Posterior cingulate gyrus (tissue), 11 donors: ENCODE measurements at places on chromosomes 3 and 15.

DNA sequence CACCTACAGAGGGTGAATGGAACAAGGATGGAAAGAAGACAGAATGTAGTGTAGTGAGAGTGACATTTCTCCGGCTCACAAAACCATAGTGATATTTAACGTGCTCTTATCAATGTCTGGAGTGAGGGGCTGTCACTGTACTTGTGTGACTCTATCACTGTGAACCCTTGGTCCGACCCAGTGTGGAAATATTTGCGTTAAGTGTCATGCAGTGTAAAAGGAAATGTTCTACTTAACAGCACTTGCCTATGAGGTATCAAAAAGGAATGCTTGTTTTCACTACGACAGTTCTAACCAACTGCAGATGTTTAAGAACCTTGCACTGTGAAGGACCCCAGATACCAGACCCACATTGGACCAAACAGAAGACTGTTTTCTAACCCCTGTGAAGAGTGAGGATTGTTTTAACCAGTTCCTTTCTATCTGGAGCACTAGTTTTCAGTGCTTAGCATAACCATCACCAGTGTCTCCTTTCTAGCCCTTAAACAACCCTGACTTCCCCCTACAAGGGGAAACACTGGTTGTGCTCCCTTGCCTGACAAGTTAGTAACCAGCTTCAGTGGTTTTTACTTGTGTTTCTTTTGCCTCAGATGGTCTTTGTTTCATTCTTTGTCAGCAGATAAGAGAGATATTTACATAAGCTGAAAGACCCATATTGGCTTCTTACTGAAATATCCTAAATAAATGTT lies 144.7 kb upstream of the ABHD17C start:
- no peak for DNase-seq

DNA sequence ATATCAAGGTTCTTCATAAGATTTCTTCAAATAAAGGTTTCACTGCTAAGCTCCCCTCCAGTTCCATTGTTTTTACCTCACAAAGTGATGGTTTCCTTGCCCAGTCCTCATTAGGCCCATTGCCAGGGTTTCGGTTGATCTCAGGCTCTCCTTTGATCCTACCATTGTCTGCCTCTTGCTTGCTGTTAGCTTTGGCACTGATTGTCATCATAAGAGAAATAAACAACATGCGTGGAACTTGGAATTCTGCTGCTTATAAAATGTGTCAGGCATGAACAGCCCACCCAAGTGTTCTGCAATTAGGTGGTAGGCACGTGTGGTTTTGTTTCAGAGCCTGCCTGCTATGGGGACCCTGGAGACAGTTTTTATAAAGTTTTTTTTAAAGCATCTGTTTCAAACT lies 107.6 kb upstream of the BFSP2 start:
- no peak for DNase-seq

GRCh38 chr15:93341164-93341563 lies 252.2 kb upstream of the RGMA start:
- DNase-seq, result no peak

- no peak for DNase-seq
Measured at GRCh38 chr3:107942244-107942643, 148.6 kb downstream of the CD47 start.

GRCh38 chr15:61390138-61390537 lies 161.0 kb upstream of the RORA start:
- DNase-seq, result no peak

GRCh38 chr3:97990624-97991292 lies 18.5 kb upstream of the RIOX2 start:
- no peak for DNase-seq

GRCh38 chr3:12561397-12561796 lies 4.5 kb downstream of the MKRN2 start:
- no peak for DNase-seq

DNA sequence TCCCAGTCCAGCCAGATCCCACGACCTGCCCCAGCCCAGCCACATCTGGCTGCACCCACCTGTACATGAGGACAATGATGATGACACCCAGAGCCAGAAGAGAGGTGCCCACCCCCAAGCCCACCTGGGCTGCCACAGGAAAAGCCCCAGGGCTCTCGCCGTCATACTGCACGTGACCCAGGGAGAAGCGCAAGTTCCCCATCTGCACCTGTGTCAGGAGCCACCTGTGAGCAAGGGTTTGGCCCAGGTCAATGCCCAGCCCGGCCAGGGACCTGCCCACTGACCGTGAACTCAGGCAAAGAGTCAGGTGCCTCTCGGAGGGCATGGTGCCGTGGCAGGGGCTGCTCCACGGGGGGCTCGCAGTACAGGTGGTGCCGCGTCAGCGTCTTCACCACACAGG lies 16.3 kb downstream of the PLXNB1 start:
- DNase-seq, result no peak

- no peak for DNase-seq
Measured at GRCh38 chr3:141441381-141442364, 45.2 kb upstream of the RASA2 start.

DNA sequence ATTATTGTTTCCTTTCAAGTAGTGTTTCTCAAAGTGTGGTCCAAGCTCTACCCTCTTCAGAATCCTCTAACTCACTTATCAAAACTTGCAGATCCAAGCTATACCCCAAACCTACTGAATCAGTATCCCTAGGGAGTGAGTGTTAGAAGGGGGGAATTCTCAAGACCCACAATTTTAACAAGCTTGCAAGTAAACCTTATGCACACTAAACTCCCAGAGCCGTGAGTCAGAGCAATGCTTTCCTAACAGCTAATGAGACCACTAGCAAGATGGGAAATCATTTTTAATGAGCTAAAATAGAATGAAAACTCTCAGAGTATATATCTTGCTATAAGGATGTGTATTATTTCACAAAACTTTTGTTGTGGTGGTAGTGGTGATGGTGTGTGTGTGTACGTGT lies 41.1 kb upstream of the SRGAP3 start:
- no peak for DNase-seq

DNA sequence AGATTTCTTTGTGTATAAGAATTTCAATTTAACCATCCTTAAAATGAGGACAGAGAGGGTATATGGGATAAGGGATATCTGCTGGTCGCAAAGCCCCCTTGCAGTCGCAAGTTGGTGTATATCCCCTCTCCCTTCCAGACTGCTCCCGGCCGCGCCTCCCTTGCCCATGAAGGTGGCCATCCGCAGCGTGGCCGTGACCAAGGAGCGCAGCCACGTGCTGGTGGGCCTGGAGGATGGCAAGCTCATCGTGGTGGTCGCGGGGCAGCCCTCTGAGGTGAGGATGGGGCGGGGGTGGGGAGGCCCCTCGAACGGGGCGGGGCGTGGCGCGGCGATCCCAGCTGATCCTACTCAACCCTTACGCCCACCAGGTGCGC lies 29.4 kb downstream of the NBEAL2 start:
- DNase-seq, result no peak

DNA sequence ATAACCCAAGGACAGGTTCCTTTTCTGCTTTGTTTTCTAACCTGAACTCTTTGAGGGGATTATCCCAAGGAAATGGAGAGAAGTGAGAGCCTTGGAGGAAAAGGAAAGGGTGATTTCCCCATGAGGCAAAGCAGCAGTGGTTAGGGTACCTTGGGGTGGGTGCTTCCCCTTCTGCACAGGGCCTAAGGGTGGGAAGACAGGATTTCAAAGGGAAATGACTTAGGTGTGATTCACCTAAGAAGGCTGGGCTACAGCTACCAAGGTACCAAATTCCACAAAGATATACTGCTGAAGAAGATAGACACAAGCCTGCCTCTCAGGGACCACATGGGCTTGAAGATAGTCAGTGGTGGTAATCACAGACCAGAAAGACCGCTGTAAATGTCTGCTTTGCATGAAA lies 325.3 kb upstream of the DPH6 start:
- no peak for DNase-seq

GRCh38 chr3:159892171-159892795 lies 96.4 kb upstream of the IL12A start:
- DNase-seq, result no peak

DNA sequence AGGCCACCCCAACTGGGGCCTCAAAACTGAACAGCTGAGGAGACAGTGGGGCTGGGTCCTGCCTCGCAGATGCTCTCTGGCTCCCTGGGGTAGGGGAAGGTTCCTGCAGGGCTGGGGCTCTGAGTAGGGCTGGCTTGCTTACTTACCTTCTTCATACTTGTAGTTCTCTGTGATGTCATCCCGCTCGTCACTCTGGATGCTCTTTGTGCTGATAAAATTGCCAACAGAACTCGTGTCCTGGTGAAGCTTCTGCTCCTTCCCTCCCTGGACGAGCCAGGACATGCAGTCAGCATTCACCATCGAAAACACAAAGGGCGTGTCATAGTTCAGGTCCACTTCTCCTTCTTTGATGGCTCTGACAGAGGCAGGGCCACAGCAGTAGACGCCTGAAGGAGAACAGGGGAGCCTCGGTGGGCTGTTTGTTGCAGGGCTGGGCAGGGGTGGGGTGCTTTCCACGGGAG lies 17.9 kb upstream of the EPB42 start:
- no peak for DNase-seq

DNA sequence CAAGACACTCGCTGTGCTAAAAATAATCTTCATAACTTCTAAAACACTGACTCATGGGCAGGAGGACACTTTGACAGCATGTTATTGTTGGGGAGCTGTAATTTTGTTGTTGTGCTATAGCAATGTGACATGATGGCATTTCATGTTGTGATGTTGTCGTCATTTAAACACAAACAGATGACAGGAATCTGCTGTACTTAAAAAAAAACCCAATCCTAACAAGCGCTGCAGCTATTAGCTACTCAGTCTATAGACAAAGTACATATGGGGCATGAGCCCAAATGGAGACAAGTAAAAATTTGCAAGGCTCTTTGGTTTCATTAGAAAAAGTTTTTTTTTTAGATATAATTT lies 828 bp upstream of the ATOSA start:
- no peak for DNase-seq

DNA sequence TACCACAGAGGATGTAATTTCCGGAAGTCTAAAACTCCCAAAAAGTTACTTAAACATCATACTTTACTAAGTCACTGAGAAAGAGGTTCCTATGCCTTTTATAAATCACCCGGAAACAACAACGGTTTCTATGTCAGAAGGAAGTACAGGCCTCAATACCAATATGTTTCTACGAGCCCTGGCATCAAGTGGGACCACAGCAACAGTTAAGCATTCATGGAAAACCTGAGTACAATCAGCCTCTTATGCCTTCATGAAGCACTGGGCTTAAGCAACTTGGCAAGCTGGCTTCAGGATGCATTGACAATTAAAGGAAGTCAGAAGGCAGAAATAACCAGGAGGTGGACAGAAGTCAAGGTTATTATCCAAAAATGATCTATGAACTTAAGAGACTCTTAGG lies 19.1 kb upstream of the B3GNT5 start:
- no peak for DNase-seq
